ENCODE measurements at places on chromosomes 7 and 10. TPM values are rescaled to one million over a fixed set of nuclear protein-coding genes. Genes with fewer than 3 reads are reported as not detected.
A peak's percentile ranks its signal among the peaks of the same experiment; 100 is the strongest.

Gene RARRES2
- not detected for total RNA-seq

Gene LRGUK
- 1.7 TPM for total RNA-seq

Gene RELN
- total RNA-seq = not detected

Gene VKORC1L1
- 5.7 TPM for total RNA-seq

DNA sequence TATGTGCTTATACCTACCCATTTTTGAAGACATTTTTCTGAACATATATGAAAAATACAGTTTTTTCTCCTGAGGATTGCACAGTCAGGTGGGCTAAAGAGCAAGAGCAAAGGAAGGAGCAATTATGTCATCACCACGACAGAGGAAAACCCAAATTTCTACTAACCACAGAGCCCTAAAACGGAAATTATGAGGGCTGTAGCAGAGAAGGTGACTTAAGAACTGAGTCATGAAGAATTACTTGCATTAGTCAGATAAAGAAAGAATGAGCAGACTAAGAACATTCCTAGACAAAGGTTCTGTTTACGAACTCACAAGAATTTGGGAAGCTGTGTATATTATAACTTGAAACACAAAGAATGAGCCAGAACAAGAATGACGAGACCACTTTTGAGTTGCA, 974.4 kb downstream of the NXPH1 start:
- no peak for DNase-seq

GRCh38 chr10:14838582-14839304, 637 bp downstream of the HSPA14 start:
- DNase-seq = peak; percentile 32

GRCh38 chr10:118213436-118213835, 128.7 kb downstream of the FAM204A start:
- DNase-seq = no peak

GRCh38 chr7:28041508-28042314, 138.9 kb downstream of the JAZF1 start:
- DNase-seq = no peak

Gene CYP3A5
- total RNA-seq = not detected

DNA sequence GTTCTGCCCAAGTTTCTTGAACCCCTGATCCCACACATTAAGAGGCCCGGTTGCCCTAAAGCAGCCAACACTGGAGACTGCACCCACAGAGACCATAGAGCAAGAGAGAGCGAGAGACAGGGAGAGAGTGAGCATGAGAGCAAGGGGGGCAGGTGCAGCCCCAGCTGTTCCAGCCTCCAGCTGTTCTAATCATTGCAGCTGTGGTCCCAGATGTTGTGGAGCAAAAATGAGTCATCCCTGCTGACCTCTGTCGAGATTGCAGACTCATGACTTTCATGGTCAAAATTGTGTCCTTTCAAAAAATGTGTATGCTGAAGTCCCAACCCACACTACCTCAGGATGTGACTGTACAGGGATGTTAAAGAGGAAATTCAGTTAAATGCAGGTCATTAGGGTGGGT, 143.9 kb upstream of the FRMD4A start:
- DNase-seq = no peak

GRCh38 chr7:143003393-143004051, 23.4 kb downstream of the OR9A2 start:
- DNase-seq = peak; percentile 83

DNA sequence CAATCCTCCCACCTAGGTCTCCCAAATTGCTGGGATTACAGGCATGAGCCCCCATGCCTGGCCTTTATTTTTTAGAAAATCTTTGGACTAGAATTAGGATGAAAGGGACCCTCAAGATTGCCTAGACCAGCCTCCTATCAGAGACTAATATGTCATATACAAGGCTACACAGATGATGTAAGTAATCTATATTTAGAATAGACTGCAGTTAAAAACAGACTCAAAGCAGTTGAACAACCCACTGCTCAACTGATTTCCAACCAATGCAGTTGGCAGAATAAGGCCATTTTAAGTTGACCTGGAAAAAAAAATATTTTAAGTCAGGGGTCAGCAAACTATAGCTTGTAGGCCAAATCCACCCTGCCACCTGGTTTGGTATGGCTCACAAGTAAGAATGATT, 27.7 kb downstream of the PSPH start:
- DNase-seq = no peak

GRCh38 chr10:72132854-72133253, 44.5 kb upstream of the SPOCK2 start:
- no peak for DNase-seq

Gene PSD
- 2.1 TPM for total RNA-seq

DNA sequence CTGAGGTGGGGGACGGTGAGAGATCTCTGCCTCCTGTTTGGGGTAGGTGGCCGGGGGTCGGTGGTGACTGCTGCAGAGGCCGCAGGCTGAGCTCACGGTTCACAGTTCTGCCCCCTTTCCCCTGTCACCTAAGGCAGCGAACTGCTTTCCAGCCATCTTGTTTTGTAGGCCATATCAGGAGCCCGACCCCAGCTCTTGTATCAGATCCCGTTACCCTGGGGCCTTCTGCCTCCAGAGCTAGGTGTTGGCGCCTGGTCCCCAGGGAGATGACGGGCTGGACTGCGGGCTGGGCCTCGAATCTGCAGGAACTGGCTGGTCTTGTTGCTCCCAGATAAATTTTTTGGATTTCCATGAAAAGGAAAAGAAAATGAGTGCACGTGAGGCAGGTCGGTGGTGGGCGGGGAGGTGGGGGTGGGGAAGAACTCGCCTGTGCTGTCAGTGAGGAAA, 183.0 kb downstream of the DNAJB6 start:
- no peak for DNase-seq

DNA sequence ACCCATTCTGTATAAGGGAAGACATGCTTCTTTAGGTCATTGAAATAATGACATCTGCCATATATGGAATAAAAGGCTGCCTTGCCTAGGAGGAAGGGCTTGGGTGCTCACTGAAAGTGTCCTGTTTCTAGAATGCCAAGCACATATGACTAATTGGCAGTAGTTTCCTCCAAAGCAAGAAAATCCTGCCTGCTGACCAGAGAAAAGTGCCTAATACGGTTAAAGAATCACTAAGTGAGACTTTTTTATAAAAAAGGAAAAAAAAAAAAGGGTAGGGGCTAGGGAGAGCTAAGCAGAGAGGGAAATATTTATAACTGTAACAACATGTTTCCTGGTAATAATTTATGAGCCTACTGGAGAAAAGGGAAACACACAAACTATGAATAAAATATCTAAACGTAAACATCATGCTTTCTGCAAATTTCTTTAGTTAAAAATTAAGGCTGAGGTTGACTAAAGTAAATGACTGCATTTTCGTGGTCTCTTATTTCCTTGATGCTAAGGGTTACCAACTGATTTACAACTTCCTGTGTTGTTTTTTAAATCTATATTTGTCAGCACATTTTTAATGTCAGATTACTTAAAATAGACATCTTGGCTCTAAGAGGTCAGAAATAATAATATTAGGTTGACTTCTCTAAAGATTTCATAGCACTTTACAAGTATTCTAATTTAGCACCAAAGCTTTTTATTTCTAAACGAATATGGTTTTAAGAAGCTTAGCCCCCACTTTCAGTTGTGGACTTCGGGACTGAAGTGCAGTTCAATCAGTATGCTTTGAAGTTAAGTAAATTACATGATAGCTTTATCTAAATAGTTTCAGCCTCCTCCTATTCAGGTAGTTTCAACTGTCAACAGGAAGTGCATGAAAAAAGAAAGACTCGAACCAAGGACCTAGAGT, 89.6 kb downstream of the CABCOCO1 start:
- DNase-seq = no peak

DNA sequence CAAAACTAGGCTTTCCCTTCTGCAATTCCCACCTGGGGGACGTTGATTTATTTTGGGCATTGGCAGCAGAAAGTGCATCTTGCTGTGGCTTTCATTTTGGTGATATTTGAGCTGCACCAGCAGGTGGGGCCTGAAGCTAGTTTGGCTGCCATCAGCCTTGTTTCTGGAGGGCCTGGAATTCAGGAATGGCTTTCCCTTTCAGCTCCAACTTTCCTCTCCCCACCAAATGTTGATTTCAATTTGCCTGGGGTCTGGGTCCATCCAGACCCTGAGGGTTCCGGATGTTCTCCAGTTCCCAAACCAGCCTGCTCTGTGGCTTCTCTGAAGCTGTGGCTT, 640.4 kb downstream of the TYW1 start:
- no peak for DNase-seq

DNA sequence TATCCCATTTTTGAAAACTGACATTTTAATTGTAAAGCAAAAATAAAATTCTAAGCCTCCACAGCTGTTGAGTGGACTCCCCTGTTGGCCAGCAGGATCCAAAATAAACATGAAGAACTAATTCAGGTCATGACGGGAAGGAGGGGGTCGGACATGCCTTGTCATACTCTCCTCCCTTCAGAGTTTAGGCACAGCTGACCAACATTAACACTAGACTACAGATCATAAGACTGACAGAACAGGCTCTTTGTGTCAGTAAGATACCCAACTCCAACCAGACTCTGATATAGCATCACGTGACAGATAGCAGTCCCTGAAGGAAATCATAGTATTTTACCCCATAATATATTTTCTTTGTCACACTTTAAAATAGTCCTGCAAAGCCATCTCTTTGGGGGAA, 20.9 kb upstream of the ZNF12 start:
- no peak for DNase-seq

DNA sequence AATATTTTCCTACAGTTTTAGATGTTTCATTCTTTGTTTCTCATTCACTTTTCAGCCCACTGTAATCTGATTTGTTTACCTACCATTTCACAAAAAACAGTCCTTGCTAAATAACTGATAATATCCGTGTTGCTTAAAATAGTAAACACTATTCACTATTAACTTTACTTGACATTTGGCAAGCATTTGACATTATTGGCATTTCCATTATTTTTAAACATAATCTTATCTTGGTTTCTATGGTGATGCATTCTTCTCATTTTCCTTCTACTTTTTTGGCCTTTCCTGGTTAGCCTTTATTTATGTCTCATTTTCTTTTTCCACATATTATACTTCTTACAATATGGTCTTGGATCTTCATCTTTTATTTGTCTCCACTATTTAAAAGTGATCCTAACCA, 715.3 kb downstream of the DNAJB9 start:
- no peak for DNase-seq

Gene TEX47
- not detected for total RNA-seq

Gene MMRN2
- total RNA-seq = 1.3 TPM

GRCh38 chr7:121745856-121746255, 127.1 kb upstream of the PTPRZ1 start:
- DNase-seq = no peak

DNA sequence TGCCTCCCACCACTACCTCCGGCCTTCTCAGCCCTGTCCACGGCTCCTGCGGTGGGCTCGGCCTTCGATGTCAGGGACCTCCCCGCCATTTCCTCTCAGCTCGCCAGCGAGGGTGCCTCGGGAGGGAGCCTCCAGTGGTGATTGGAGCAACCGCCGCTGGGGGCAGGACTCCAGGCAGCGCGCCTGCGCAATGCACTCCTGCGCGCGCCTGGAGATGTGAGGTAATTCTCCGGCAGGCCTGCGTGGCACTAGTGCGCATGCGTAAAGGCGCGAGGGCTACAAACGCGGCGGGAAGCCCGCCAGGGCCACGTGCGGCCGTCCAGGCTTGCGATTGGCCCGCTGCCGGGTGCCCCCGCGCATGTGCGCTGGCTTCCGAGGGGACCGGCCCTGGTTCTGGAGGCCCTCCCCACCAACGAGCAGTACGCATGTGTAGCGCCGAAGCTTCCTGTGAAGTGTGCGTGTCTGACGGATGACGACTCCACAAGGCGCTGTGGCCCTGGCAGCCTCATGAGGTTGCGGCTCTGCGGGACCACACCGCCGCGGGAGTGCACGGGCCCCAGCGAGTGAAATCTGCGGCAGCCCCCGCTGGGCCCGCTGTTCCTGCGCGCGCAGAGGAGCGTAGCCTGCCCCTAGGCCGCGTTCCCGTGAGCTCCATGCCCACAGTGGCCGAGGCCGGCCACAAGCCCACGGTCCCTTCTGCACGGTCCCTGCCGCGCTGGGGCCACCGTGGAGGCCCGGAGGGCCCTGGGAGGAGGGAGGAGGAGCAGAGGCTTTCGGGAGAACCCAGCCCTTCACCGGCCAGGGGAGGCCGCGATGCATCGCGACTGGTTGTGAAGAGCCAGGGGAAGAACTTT, at the start of gene SYCE1:
SYCE1 (minus strand) TSS at position 143 of the 854 bp plus-strand sequence; CDS start at position 89, 54 bp downstream.
- DNase-seq = peak; percentile 61

Gene SMNDC1
- 53.3 TPM for total RNA-seq

- no peak for DNase-seq
Observed at GRCh38 chr10:3040069-3040468, 27.3 kb upstream of the PFKP start.

DNA sequence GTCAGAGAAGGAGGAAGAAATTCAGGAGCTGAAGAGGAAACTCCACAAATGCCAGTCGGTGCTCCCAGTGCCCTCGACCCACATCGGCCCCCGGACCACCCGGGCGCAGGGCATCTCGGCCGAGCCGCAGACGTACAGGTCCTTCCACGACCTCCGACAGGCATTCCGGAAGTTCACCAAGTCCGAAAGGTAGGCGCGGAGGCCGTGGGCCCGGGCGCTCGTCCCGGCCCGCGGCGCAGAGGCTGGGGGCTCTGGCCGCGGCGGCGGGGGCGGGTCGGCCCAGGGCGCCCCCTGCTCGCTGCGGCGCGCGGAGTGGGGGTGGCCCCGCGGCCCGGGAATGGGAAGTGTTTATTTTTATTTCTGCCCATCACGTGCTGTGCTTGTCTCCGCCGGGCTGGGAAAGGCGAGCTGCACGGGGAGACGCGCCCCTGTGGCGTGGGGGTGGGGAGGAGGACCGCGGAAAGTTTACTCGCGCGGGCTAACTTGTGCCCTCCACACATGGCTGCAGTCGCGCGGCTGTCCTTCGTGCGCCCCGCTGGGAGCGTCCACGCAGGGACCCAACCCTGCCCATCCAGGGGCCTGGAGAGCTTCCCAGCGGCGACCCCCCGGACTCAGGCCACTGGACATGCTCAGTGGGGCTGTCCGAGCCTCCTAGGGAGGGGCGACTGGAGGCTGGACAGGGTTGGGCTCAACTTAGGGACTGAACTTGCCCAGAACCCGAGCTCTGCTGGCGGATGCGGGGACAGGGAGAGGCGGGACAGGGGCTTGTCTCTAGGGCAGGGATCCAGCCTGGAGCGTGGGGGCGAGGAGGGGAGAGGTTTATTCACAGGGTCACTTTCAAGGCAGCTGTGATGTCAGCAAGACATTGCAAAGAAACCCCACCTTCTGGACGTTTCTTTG, 82.6 kb upstream of the PRKG1 start:
- DNase-seq = no peak

DNA sequence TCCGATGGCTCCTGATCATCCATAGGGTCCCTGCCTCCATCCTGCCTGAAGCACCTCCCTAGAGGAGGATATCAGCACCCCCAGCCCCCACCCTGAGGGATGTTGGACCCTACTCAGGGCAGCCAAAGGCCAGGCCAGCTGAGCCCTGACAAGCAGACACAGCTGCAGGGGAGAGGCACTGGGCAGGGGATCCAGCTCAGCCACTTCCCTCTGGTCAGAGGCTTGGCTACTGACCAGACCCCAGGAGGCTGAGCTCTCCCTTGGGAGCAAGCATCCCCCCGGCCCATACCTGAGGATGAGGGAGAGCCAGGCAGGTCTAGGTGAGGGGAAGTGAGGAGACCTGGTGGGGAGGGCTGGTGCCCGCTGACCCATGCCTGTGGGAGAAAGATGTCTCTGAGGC, 6.6 kb downstream of the LDB3 start:
- DNase-seq = no peak

- no peak for DNase-seq
Observed at GRCh38 chr10:104316321-104317099, 21.8 kb downstream of the ITPRIP start.

- no peak for DNase-seq
Observed at GRCh38 chr10:6738112-6738768, 158.2 kb upstream of the PRKCQ start.

- DNase-seq = no peak
Observed at GRCh38 chr10:115861864-115862263, 411.1 kb downstream of the GFRA1 start.
